ENCODE measurements at places on chromosomes 11 and 22.

DNA sequence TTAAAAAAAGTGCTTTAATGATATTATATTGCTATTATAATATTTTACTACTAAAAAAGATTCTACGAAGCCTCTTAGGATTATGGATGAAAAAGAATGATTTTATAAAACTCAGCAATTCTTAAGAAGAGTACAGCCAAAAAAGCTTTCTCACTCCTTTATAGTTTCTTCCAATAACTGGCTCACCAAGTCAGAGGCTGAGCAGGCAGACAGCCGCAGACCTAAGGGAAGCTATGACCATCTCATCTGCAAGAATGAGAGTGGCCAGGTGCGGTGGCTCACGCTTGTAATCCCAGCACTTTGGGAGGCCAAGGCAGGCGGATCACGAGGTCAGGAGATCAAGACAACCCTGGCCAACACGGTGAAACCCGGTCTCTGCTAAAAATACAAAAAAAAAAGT is 12.7 kb upstream of the EMID1 start:
- no peak for DNase-seq

- no peak for DNase-seq
Observed at GRCh38 chr11:130499828-130500227, 51.4 kb downstream of the ADAMTS15 start.

DNA sequence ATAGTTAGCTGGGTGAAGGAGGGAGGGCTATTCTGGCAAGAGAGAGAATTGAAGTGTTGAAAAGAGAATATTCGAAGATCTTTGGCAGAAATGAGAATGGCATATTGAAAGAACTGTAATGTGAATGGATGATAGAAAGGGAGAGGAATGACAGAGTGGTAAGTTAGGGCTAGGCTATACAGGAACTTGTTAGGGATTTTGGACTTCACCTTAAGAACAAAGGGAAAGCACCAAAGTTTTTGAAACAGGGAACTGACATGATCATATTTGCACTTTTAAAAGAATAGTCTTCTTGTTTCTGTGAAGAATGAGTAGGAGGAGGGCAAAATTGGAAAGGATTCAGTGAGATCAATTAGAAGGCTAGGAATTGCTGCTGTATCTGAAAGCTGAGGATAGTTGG is 119.3 kb downstream of the METTL15 start:
- DNase-seq, result no peak

DNA sequence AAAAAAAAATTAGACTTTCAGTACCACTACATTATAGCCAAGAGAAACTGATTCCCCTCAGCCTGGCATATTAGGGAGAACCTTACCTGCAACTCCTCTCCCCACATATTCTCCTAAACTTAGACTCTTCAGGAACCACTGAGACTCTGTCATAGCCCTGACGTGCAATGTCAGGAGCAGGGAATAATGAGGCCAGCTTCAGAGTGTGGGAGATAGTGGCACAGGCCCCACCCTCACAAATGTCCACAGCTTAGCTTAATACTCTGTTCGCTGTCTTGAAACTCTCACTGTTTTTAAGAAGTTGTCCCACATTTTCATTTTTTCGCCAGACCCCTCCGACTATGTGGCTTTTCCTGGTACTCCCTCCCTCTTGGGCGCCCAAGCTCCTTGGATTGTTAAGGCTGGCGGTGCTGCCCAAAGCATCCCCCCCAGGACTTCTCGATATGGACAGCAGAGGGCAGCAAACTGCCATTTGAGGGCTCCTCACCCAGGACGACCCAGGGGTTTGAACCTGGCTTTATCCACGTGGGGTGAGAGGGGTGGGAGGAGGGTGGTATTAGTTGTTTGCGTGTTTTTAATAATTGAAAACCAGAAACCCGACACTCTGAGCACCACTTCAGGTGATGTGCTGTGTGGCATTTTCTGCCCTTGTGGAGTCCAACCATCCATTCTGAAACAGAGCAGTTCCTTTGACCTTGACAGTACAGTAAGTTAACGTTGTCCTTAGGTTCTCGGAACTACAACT is 45.2 kb upstream of the RASSF10 start:
- DNase-seq, result peak; percentile 28

- DNase-seq, result no peak
Observed at GRCh38 chr11:46252373-46252914, 25.0 kb upstream of the CREB3L1 start.

DNA sequence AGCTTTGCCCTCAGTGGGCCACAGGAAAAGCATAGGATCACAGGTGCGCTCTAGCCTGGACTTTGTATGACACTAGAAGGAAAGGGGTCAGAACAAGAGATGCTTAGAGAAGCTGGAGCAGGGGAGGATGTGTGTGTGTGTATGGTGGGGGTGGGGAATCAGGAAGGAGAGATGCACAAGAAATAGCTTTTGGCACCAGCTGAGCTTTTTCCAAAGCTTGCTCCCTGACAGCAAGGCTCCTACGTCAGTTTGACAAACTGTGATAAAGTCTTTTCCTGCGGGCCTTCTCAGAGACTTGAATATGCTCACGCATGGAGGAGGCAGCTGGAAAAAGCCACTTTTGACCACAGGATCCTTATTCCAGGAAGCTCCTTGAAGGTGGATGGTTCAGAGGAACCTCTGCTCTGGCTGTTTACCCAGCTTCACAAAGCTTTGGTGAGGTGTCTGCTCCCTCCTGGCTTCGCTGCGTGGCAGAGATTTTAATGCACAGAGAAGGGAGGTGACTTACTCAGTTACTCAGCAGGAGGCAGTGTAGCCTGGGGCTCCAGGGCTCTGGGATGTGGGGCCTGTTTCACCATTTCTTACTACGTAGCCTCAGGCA is 3.9 kb downstream of the CDC42EP1 start:
- no peak for DNase-seq

DNA sequence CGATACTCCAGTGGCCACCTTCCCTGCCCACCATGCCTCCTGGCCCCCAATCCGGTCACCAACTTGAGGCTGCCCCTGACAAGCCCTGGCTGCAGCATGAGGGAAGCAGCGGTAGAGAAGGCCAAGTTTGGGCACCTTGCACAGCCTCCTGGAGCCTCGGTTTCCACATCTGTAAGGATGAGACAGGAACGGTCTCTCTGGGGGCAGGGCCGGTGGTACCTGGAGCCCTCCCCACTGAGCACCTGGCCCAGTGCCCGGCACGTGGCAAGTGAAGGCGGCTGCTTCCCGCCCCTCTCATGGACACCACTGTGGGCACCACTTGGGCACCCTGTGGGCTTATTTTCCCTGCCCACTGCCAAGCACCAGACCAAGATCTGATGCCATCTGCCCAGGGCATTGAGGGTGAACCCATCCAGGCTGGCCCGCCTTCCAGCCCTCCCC is 77.8 kb downstream of the CDKN1C start:
- no peak for DNase-seq

GRCh38 chr11:82085493-82085892 is 648.2 kb downstream of the FAM181B start:
- DNase-seq, result no peak

- no peak for DNase-seq
Observed at GRCh38 chr11:77075425-77075905, 8.7 kb downstream of the CAPN5 start.

DNA sequence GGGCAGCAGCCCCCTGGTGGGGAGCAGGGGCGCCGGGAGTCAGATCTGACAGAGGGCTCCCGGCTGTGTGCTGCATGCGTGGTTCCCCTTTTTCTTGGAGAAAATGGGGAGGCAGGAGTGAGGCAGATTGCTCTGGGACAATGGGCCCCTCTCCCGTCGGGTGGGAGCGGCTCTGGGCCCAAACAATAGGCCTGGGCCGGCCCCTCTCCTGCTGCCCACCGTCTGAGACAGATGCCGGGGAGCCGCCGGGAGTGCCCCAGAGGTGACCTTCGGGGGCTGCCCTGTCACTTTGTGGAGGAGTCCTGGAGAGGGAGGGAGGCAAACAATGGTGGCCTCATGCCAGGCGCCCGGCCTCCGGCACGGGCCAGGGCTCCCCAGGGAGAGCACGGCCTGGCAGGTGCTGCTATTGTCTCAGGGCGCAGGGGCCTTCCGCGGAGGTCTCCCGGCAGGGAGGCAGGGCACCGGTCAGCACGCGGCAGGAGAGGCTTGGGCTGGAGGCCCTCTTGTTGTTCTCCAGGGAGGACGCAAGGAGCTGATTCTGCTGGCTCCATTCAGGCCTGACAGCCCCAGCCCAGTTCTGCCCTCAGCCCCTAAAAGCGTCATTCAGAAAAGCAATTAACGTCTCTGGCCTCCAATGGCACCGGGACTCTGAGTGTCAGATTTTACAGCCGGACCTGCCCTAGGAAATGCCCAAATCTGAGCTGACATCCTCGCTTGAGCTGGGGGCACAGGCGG is 44.8 kb downstream of the SMIM38 start:
- no peak for DNase-seq

- no peak for DNase-seq
Observed at GRCh38 chr11:61266602-61267001, 25.6 kb downstream of the PGA5 start.

GRCh38 chr11:57072640-57073039 is 83.9 kb downstream of the OR5AK2 start:
- DNase-seq, result no peak

DNA sequence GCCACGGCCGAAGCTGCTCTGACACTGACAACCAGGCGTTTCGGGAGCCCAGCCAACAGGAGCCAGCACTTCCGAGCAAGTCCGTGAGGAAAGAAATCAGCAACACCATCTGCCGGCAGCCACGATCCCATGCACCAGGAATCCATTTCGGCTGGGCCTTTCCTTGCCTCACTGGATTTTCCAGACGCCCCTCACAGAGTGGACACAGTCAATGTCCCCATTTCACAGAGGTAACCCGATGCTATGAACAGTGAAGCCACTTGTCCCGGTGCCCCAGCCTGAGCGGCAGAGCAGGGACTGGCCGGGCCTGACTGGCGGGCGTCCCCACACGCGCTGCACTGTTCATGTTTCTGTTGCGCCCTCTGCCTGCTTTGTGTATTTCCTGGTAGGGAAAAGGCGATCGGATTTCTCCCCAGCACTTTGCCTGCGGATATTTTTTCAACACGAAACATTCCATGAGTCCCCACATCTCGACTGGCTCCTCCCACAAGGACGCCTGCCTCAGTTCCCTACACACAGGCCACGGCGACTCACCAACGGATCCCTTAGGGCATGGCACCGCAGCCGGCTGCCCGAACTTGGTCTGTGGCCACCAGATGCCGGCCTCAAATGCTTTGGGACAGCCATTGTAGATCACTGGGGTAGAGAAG is 55.3 kb downstream of the TRMU start:
- no peak for DNase-seq

DNA sequence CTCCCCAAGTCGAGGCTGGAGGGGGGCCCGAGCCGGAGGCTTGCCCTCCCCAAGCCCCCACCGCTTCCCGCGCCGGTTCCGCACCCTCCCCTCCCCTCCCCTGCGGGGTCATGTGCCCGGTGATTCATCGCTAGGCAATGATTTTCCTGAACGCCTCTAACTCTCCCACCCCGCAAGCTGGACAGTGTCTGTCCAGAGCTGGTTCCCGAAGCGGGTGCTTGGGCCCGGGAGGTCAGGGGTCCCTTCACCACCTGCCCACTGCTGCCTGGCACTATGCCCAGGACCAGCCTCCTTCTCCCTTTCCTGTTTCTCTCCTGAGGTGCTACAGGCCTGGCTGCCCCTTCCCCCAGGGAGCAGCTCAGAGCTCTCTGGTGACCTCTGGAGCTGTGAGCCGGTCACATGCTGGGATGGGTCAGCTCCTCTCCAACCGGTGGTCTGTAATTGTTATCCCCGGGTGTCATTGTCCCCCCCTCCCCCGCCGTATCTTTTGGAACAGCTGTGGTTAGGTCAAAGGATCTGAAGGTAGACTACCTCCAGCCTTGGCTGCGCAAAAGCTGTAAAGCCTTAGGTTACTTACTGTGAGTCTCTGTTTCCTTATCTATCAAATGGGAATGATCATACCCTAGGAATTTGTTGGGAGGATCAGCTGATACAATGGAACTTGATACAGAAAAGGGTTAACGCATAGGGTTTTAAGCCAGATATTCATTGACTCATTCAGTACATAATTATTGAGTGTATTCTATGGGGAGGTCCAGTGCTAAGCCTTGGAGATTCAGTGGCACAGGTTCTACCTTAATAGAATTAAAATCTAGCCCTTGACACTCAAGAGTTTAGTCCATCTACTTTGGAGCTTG is 753 bp downstream of the STX3 start:
- DNase-seq, result peak; percentile 48

DNA sequence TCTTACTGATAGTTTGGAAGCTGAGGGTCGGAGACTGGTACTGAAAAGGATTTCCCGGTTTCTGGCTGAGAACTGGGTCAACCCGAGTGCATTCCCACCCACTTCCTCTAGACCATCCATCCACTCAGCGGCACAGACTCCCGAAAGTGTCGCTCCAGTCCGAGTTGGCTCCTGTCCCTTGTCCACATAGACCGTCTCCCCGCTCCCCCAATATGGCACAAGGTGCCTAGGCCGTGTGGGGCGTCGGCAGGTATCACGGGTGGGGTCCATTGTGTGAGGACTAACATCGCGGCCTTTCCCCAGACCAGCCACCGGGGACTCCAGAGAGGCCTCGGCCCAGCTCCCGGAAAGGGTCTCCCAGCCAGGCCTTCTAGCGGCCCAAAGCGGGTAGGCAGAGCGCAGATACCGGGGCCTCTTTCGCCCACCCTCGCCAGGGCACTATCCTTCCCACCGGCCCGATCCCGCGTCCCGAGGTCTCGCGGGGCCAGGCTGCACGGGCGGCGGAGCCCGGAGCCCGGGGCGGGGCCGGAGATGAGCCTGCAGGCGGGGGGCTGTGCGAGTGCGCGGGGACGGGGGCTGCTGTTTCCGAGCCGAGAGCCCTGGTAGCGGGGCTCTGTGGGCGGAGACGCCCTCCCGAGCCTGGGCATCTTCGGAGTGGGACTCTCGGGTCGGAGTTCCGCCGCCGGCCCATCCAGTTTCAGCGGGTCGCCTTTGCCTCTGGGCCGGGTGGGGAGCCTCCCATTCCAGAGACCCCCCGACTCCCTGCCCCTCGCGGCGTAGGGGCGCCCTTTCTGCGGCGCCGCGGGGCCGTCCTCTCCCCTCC is 21.1 kb downstream of the SERPINH1 start:
- peak; percentile 47 for DNase-seq

GRCh38 chr11:68053981-68054812 is 15.4 kb downstream of the TCIRG1 start:
- DNase-seq, result no peak

DNA sequence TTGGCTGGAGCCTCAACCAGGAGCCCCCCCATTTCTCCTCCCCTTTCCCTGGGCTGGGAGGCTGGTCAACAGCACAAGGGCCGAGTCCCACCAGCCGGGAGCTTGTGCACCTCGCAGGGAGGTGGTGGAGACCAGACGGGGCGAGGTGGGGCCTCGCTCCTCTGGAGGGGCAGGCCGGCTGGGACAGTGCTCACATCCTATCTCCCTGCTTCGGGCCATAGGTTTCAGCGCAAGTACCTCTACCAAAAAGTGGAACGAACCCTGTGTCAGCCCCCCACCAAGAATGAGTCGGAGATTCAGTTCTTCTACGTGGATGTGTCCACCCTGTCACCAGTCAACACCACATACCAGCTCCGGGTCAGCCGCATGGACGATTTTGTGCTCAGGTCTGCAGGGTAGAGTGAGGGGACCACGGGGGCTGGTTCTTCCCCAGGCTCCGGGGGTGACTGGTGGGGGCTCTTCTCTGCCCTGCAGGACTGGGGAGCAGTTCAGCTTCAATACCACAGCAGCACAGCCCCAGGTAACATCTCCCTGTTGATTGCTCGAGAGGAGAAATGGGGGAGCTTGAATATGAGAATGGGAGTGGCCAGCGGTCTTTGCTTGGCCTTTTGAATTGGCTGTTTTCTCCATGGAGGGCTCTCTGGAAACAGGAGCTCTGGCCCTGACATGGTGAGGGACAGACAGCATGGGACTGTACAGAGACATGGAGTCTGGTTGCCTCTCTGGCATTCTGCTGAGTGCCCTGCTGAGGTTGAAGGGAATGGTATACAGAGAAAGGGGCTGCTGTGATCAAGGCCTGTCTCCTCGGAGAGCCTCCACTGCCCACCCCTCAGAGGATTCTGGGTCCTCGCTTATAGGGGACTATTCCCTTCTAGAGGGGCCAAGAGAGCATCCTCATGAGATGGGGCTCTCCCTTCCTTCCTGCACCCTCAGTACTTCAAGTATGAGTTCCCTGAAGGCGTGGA is 3.3 kb downstream of the SIDT2 start:
- no peak for DNase-seq
